ENCODE measurements at places on chromosomes 6 and 20.

- DNase-seq: no peak
These were observed 139.5 kb upstream of the FAM83B start for GRCh38 chr6:54706844-54707605.

- no peak for DNase-seq
These were observed 11.5 kb downstream of the IRF4 start for GRCh38 chr6:402901-403658.

- DNase-seq: no peak
These were observed 107.3 kb downstream of the UST start for GRCh38 chr6:148854096-148854495.

- DNase-seq: no peak
These were observed 99.0 kb downstream of the CLIC5 start for GRCh38 chr6:45916692-45917091.

- DNase-seq: no peak
These were observed 26.2 kb downstream of the HDAC2 start for GRCh38 chr6:113944701-113945100.

DNA sequence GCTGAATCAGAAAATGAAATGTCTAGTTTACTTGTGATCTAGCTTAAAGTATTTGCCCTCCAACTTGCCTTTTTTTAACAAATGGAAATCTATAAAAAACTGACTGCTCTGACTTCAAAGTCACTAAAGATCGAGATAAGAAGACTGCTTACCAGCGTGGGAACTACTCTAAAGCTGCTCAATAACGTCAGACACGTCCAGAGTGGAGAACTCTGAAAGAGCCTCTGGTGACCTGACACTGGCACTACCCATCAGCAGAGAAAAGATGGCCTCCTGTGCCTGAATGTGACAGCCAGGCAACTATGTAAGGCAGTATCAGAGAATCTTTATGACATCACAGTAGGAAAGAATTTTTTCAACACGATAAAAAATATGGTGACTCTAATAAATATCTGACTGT lies 202.1 kb upstream of the SHLD1 start:
- DNase-seq: no peak

DNA sequence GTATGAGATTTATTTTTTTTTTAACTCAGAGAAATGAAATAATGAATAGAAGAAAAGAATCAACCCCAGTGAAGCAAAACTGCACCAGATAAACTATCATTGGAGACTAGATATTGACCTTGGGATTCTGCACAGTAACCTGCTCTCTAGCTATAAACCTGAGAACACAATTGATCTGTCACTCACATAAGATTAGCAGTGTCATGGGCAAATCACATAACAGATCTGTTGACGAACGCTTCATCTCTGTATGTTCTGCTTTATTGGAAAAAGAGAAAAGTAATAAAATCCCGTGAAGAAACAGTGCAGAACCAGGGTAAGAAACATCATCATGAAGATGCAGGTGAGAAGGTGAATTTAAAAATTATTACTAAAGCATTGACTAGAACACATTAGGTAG lies 52.8 kb upstream of the RGS17 start:
- no peak for DNase-seq

GRCh38 chr6:142810952-142811514 lies 133.9 kb downstream of the HIVEP2 start:
- no peak for DNase-seq

DNA sequence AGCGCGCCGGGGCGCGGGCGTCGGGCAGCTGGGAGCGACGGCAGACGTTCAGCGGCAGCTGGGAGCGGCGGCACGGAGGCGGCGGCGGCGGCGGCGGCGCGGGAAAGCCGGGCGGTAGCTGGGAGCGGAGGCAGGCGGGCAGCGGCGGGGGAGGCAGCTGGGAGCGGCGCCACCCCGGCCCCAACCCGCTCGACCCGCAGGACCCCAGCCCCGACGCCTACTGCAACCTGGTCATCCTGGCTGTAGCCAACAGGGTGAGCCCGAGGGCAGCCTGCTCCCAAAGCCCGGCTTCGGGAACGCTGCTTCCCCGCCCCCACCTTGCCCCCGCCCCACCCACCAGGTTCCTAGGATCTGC lies 8.9 kb downstream of the CCM2L start:
- peak; percentile 96 for DNase-seq

- peak; percentile 99 for DNase-seq
These were observed at the start of gene PARD6B for GRCh38 chr20:50731055-50731929. Gene PARD6B (plus strand): TSS chr20:50731580. CDS start chr20:50731787, 207 bp downstream.

DNA sequence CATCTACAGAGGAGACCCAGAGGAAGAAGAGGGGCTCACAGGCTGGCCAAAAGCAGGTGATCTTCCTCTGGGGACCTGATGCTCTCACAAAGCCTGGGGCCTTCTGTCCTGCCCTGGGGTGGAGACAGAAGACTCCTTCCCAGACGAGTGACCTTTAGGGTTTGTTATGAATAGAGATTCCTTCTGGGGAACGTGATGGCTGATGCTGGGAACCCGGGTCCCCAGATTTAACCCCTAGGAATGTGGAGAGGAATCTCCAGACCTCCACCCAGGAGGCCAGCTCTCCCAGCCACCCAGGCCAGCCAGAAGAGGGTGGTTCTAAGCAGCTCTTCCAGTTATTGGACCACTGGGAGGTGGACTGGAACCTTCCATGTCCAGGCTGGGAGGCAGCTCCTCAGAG lies 16.8 kb upstream of the CCN5 start:
- DNase-seq: peak; percentile 15

- DNase-seq: no peak
These were observed 134.2 kb downstream of the CEP57L1 start for GRCh38 chr6:109229536-109229935.

DNA sequence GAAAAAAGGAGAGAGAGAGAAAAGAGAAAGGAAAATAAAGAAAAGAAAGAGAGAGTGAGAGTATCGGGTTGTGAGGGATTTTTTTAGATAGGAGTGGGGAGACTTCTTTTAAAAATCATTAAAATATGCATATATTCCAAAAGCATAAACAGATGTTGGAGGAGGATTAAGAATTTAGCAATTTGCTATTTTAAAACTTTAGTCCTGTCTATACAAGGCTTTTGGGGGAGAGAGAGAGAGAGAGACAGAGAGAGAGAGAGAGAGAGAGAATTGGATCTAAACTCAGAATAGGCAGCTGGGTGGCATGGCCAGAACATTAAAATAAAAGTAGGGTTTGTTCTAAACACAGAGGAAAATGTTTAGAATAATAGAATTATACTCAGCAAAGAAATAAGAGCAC lies 72.1 kb downstream of the SOD2 start:
- DNase-seq: no peak

DNA sequence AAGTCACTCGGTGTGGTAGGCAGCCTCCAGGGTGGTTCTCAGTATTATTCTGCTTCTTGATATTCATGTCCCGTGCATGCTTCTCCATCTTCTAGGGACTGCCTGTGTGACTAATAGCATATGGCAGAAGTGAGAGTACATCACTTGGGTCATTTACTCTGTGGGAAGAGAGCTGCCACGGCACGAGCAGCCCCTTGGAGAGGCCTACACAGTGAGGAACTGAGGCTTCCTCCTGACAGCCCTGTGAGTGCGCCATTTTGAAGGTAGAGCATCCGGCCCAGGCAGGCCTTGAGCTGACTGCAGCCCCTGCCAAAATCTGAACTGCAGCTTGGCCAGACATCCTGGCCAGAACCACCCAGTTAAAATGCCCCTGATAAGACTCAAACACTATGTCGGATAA lies 17.3 kb upstream of the MCUR1 start:
- no peak for DNase-seq

DNA sequence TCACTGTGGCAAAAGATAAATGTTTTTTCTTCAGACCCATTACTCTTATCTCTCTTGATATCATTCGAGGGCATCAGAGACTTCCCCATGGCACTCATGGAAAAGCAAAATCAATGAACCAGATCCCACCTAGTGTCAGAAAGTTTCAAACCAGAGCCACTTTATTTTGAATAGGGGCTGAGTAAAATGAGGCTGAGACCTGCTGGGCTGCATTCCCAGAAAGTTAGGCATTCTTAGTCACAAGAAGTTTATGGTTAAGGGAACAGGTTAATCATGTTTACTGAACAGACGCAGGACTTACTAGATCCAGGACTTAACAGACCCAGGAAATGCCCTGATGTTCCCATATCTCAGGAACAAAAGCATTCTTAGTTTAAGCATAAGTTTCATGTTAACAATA lies 369.9 kb downstream of the BTBD3 start:
- DNase-seq: no peak

DNA sequence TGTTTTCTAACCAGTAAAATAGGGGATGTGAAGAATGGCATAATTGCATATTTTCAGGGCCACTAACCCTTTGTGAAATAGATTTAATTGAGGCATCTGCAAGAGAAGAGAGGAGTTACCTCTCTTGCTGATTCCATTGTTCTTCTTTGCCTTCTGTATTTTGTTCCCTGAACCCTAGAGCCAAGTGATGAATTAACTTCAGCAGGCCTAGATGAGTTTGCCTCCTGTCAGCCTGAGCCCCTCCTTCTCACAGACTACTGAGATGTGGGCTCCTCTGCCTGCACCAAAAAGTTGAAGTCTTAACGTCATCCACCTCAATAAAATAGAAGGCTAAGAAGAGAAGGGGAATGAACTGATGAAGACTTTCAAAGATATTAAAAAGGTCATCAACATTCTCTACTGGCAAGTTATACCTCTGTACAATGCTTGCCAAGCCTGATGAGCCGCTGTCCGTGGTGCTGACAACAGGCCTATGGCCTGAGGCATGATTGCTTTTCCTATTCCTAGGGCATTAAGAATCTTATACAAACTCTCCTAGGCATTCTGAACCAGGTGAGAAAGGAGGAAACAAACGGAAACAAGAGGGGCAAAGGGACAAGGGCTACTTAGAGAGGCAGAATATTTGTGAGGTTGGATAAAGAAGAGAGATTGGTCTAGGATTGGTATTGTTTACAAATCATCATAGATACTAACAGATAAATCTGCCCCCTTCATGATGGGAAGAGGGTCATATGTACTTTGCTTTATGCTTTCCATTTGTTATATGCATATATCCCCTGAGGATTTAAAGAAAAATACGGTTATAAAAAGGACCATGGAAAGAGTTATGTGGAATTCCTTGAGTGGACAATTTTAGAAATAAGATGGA lies 46.8 kb downstream of the CD24 start:
- DNase-seq: peak; percentile 56

GRCh38 chr6:137116807-137117206 lies 56.6 kb downstream of the IL22RA2 start:
- DNase-seq: no peak

DNA sequence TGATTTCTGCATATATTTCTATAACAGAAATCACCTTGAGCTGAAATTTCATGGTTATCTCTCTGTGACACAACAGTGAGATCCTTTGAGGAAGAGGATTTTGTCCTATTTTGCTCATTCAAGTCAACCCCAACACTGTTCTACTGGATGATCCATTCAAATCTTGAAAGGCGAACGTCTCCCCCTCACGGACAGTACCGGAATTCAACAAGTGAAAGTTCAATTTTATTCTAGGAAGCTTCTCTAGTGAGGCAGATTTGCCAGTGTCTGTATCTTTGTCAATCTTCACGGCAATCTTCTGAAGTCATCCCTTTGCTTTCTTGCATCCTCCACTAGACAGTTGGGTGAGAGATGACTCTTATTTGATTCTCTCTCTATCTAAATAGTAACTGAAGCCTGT lies 91.7 kb upstream of the PDE7B start:
- DNase-seq: peak; percentile 37

GRCh38 chr20:24481173-24481572 lies 11.7 kb downstream of the SYNDIG1 start:
- DNase-seq: no peak

GRCh38 chr6:163750431-163751031 lies 336.0 kb downstream of the QKI start:
- no peak for DNase-seq

- DNase-seq: no peak
These were observed 371.4 kb downstream of the HDGFL1 start for GRCh38 chr6:22940581-22941290.

DNA sequence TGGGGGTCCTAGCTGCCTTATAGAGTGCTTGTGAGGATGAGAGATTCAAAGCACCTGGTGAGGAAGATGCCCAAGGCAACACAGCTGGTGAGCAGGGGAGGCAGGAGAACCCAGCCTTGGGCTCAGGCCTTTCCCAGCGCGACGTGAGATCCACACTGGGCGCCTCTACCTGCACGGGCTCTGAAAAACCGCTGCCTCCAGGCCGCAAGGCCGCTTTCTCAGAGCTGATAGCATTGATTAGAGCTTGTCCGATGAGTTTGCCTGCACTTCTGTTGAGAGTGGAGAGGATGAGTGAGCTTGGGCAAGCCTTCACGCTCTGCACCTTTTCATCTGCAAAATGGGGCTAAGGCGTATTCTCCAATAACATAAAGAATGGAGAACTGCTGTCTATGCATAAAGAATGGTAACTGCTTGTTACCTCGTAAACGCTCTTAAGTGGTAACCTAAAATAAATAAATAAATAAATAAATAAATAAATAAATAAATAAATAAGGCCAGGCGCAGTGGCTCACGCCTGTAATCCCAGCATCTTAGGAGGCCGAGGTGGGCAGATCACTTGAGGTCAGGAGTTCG lies 916 bp downstream of the PABPC1L start:
- peak; percentile 62 for DNase-seq

- DNase-seq: no peak
These were observed 82.9 kb downstream of the RPP40 start for GRCh38 chr6:4920914-4921410.

DNA sequence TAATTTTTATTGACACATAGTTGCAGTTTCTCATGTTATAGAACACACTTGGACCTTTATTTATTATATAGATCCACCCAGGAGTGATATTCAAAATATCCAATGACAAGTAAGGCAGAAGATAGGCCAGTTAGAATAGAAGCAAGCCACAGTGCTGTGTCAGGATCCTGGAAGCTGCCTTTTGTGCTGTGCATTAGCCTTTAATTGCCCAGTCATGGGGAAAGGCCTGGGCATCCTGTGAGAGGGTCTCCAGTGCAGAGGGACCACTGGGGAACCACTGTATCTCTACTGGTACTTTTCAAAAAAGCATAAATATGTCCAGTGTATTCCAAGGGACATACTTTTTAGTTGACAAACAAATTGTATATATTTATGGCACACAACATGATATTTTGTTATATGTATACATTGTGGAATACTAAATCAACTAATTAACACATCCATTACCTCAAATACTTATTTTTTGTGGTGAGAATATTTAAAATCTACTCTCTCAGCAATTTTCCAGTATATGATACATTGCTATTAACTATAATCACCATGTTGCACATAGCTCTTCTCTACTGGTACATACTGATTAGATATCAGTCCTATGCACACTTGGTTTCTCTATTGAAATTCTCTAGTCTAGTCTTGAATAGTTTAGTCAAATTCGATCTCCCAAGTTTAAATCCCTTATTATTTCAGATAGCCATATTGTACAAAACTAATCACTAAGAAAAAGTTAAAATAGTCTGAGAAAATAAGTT lies 59.5 kb downstream of the CDC40 start:
- DNase-seq: no peak

GRCh38 chr20:19078448-19079373 lies 133.7 kb upstream of the SLC24A3 start:
- DNase-seq: no peak
